Stimulated activated CD4-positive, alpha-beta T cell treated with anti-CD3 and anti-CD28 coated beads, Interleukin-1b, Interleukin-23, amount 100 ng/mL, for 1 hour (primary cell): ENCODE measurements at places on chromosomes 7 and 10.

DNA sequence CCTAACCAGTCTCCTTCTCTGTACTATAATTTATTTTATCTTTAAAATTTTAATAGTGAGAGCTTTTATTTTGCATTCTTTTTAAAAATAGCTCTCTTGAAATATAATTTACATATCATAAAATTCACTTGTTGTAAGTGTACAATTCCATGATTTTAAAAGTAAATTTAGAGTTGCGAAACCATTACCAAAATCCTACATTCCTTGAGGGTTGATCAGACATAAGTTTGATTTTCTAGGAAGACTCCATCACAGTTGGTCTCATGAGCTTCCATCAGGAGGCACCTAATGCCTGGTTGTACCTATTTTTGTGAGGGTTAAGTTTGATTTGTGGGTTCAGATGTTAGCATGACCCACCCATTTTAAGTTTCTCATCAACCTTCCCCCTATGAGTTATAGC lies 108.1 kb downstream of the BMPER start:
- no peak for DNase-seq

- DNase-seq: no peak
Observed at GRCh38 chr10:4352414-4352961, 473.5 kb upstream of the AKR1E2 start.

DNA sequence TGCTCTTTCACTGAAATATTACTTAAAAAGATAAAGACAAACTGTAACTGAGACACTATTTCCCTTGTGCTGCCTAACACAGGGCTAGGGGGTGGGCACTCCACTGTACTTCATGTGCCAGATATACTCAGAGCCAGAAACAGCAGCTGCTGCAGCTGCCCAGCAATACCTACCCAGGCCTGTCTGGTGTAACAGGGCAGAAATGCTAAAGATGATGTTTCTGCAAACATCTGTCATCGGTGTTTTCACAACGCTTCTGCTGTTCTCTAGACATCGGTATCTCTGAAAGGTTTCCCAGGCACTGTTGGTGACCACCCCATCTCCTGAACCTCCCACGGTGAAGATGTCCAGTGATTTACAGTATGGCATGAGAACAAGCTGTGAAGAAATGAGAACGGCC lies 42.7 kb downstream of the LAMB1 start:
- no peak for DNase-seq

DNA sequence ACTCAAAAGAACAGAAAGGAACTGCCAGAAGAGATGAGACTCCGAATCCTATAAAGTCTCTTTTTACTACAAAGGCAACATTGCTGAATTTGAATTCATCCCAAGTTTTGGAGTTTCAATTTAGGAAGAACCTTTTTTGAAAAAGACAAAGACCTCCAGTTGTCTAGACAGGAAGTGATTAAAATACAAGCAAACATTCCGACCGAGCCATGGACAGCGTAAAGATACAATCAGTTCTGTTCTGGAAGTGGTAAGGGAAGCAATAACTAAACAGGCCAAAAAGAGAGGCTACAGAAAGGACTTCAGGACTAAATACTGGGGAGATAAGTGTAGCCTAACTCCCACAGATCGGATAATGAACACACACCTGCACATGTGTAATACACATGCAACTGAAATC lies 101.0 kb downstream of the SMURF1 start:
- DNase-seq: no peak

GRCh38 chr10:114871379-114871778 lies 49.8 kb downstream of the FHIP2A start:
- DNase-seq: no peak

DNA sequence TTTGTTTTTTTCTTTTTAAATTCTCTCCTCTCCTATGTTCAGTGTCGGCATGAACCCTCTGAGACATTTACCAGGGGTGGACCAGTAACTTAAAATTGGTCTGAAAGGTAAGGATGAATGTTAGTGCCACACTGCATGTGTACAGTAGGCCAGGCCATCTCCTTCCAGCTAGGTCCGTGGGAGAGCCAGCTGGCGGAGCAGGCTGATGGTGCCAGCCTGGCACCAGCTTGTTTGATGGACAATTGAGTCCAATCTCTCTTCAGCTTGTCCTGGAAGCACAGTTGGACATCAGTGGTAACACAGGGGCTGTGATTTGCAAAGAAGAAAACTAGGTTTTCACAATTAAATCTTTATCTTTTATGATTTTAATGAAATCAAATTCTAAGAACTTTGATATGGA lies 136.5 kb downstream of the CNNM2 start:
- DNase-seq: no peak

DNA sequence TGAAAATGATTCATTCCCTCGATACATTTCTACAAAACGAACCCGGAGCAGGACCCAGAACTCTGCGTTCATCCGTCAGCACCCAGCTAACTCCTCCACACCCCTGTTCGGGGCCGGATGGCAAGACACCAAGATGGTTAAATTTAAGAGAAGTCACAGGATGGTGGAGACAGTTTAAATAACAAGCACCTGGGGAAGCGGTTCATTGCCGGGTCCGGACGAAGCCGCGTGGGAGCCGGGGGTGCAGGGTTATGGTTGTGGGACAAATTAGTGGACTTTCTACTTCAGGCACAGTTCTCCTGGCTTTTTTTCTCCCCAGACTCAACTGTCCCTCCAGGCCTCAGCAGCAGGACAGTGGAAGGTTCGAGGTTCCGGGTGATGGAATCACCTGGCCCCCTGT lies 45.4 kb downstream of the ASB13 start:
- DNase-seq: no peak

- no peak for DNase-seq
Observed at GRCh38 chr7:15257689-15258088, 304.1 kb downstream of the AGMO start.

GRCh38 chr10:61541960-61542359 lies 88.8 kb upstream of the TMEM26 start:
- DNase-seq: no peak

- DNase-seq: no peak
Observed at GRCh38 chr10:116281775-116282174, 8.8 kb upstream of the GFRA1 start.

DNA sequence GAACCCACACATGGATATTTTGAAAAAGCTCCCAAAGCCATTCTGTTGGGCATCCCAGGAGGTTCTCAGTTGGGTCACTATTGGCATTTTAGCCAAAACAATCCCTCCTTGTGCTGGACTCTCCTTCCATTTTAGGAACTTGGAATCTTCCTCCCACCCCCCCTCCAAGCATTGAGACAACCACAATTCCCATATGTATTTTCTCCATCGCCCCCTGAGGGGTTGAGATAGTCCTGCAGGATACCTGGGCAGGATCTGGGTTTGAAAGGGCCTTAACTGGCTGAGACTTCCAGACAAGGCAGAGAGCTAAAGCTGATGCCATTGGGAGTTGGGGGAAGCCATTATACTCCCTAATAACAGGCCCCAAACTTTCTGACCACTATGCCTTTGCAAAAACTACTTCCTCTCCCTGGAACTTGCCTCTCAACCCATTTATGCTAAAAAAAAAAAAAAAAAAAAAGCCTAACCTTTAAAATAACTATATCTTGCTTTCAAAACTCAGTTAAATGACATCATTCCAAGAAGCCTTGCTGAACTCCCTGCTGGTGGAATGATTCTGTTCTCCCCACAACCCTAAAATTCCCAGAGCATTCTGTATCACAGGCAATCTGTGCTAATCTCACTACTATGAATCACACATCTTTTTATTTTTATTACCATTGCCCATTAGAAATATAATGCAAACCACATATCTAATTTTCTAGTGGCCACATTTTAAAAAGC lies 77.5 kb upstream of the PDE1C start:
- no peak for DNase-seq

GRCh38 chr10:108147346-108147745 lies 982.8 kb upstream of the SORCS1 start:
- DNase-seq: no peak

DNA sequence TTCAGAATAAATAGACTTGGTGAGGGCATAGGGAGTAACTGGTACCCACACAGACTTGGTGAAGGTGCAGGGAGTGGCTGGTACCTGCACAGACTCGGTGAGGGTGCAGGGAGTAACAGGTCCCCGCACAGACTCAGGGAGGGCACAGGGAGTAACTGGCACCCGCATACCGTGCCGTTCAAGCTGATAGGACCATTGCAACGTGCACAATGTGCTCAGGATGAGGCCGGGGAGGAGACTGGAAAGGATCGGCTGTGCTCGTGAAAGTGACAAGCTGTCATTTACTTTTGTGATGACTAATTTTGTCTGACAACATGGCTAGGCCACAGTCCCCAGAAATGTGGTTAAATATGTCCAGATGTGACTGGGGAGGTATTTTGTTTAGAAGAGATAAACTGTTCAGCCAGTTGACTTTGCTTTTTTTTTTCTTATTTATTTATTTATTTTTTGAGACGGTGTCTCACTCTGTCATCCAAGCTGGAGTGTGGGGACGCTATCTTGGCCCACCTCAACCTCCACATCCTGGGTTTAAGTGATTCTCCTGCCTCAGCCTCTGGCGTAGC lies 76.2 kb upstream of the NMT2 start:
- DNase-seq: no peak

GRCh38 chr7:156819733-156820295 lies 73.2 kb downstream of the LMBR1 start:
- DNase-seq: no peak
